ENCODE measurements at places on chromosomes 7 and 10. TPM values are rescaled to one million over a fixed set of nuclear protein-coding genes. Genes with fewer than 3 reads are reported as not detected.

- no peak overlapping the region for H3K4me3 ChIP-seq
- no peaks in the 10 kb centered on the region for H3K4me1 ChIP-seq
- no peak overlapping the region for H3K27ac ChIP-seq
- H3K36me3 ChIP-seq: no peaks in the 10 kb centered on the region
Measured at GRCh38 chr10:63297941-63298340, 164.8 kb downstream of the NRBF2 start.

DNA sequence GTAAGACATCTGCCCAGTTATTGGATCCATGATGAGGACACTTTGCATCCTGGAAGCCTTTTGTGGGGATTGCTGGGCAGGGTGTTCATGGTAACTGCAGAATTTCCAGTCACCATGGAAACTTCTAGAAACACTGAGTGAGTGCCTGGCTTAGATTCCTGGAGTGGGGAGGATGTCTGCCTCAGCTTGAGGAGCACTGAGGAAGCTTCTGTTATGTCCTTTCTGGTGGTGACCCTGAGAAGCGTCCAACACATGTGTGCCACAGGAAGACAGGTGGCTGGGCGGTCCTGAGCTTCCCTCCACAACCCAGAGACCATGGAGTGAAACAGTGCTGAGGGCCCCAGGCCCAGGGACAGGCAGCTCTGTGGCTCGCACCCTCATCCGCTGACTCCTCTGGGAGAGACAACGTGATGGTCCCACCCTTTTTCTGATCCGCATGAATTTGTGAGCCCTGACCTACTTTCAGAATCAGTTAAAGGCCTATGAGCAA, 191.8 kb upstream of the CXCL12 start:
- H3K4me1 ChIP-seq: peaks cover 33% of the 10 kb centered on the region
- no peak overlapping the region for H3K27ac ChIP-seq
- H3K27me3 ChIP-seq: no peaks in the 10 kb centered on the region
- H3K4me3 ChIP-seq: no peak overlapping the region

- peak; percentile 43 for DNase-seq
- no peak overlapping the region for H3K4me3 ChIP-seq
- H3K27me3 ChIP-seq: no peaks in the 10 kb centered on the region
- H3K36me3 ChIP-seq: no peaks in the 10 kb centered on the region
- peaks cover 13% of the 10 kb centered on the region for H3K4me1 ChIP-seq
Measured at GRCh38 chr7:30164567-30164966, 29.8 kb downstream of the MTURN start.

DNA sequence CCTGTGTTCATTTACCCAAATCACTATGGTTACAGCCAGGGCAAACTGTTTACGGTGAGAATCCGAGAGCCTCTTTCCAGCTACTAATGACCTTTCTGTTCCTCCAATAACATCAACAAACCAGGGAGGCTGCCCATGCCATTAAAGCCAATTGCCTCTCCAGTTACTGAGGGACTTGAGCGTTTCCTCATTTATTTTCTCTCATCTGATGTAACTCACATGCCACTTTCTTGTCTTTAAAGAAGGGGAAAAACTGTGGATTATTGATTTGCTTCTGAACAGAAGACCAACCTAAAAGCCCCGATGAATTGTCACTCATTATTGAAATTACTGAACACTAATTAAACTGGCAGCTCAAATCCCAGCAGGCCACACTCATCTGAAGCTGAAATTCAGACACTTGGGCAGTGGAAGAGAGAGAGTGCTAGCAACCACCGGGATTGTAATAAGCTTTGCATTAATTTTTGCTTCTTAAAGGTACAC, 595.8 kb upstream of the MKI67 start:
- H3K4me3 ChIP-seq: no peak overlapping the region
- H3K27ac ChIP-seq: no peak overlapping the region
- H3K4me1 ChIP-seq: no peaks in the 10 kb centered on the region
- DNase-seq: no peak
- no peaks in the 10 kb centered on the region for H3K27me3 ChIP-seq

DNA sequence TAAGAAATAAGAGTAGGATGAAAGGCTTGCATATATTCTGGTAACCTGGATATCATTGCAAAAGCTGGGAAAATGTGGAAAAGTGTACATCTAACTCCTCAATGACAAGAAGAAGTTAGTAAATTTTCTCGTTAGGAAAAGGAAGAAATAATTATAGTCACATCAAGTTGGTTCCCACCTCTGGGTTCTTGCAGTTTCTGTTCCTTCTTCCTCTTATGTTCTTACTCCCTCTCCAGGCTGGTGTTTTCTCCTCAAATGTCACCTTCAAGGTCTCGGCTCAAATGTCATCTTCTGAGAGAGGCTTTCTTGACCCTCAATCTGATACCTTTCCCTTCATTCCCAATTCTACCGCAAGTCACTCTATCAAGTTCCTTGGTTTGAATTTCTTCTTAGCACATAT, 64.4 kb downstream of the ENTPD1 start:
- no peaks in the 10 kb centered on the region for H3K27me3 ChIP-seq
- no peaks in the 10 kb centered on the region for H3K4me1 ChIP-seq
- no peak overlapping the region for H3K4me3 ChIP-seq
- no peaks in the 10 kb centered on the region for H3K36me3 ChIP-seq

GRCh38 chr7:143003393-143004051, 23.4 kb downstream of the OR9A2 start:
- H3K4me1 ChIP-seq: peaks cover 6% of the 10 kb centered on the region
- peak; percentile 16 for DNase-seq
- no peaks in the 10 kb centered on the region for H3K27me3 ChIP-seq
- H3K36me3 ChIP-seq: no peaks in the 10 kb centered on the region

DNA sequence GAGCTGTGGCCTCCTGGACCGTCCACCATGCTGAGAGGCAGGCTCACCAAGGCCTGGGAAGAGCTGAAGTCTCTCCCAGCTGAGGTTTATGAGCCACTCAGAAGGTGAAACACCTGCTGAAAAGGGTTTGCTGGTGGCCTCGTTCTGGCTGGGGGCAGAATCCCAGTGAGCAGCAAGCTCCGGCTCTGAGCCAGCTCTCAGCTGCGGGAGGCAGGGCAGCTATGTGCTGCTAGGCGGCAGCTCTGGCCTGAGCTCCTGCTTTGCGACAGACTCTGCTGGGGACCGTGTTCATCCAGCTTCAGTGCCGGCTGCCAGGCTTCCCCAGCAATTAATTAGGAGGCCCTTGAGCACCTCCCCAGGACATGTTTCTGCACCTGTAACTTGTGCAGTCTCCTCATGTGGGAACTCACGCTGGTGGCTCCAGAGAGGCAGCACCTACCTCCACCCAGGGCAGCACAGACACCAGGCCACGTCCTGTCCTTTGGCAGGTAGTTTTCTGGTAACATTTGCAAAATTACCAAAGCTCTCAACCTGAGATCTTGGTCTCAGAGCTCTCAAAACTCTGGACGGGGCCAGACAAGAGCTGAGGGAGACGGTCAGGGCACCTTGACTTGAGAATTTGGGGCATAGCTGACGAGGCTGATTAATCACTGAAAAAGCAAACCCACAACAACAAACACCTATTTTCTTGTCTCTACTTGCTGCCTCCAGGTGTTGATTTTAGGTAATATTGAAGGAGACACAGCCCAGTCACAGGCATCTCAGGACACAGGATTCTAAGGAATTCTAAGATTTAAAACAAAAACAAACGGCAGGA, 185.0 kb downstream of the TCERG1L start:
- H3K27me3 ChIP-seq: peaks cover 3% of the 10 kb centered on the region
- no peak overlapping the region for H3K27ac ChIP-seq
- DNase-seq: no peak
- H3K4me3 ChIP-seq: no peak overlapping the region

GRCh38 chr10:13973742-13974141, 357.0 kb downstream of the FRMD4A start:
- no peaks in the 10 kb centered on the region for H3K4me1 ChIP-seq
- DNase-seq: no peak
- no peak overlapping the region for H3K4me3 ChIP-seq
- H3K27me3 ChIP-seq: peaks cover 4% of the 10 kb centered on the region
- H3K27ac ChIP-seq: no peak overlapping the region

The BMPER gene
- total RNA-seq: not detected

DNA sequence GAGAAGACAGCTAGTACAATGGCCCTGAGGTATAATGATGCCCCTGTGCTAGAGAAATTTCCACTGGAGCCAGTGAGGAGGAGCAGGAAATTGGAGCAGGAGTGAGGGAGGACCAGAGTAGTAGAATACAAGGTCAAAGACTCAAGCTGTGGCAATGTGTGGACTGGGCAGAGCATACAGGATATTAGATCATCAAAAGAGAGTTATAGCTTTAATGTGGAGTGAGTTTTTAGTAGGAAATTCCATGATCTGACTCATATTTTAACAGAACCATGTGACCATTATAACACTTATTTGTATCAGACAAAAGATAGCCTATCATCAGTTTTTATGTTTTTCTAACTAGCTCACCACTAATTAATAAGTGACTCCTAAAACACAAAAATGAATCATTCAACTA, 154.1 kb downstream of the DGKB start:
- no peaks in the 10 kb centered on the region for H3K27me3 ChIP-seq
- H3K4me1 ChIP-seq: no peaks in the 10 kb centered on the region
- no peak overlapping the region for H3K27ac ChIP-seq
- DNase-seq: no peak
- H3K36me3 ChIP-seq: no peaks in the 10 kb centered on the region
- H3K4me3 ChIP-seq: no peak overlapping the region

- no peaks in the 10 kb centered on the region for H3K36me3 ChIP-seq
- no peaks in the 10 kb centered on the region for H3K27me3 ChIP-seq
- H3K4me1 ChIP-seq: no peaks in the 10 kb centered on the region
- no peak overlapping the region for H3K4me3 ChIP-seq
- DNase-seq: no peak
Measured at GRCh38 chr7:121879544-121879943, 6.6 kb downstream of the PTPRZ1 start.

- H3K4me1 ChIP-seq: peaks cover 24% of the 10 kb centered on the region
- no peak overlapping the region for H3K4me3 ChIP-seq
- H3K27ac ChIP-seq: no peak overlapping the region
- H3K27me3 ChIP-seq: no peaks in the 10 kb centered on the region
- DNase-seq: no peak
- H3K36me3 ChIP-seq: no peaks in the 10 kb centered on the region
Measured at GRCh38 chr7:26105236-26105635, 46.8 kb upstream of the NFE2L3 start.

DNA sequence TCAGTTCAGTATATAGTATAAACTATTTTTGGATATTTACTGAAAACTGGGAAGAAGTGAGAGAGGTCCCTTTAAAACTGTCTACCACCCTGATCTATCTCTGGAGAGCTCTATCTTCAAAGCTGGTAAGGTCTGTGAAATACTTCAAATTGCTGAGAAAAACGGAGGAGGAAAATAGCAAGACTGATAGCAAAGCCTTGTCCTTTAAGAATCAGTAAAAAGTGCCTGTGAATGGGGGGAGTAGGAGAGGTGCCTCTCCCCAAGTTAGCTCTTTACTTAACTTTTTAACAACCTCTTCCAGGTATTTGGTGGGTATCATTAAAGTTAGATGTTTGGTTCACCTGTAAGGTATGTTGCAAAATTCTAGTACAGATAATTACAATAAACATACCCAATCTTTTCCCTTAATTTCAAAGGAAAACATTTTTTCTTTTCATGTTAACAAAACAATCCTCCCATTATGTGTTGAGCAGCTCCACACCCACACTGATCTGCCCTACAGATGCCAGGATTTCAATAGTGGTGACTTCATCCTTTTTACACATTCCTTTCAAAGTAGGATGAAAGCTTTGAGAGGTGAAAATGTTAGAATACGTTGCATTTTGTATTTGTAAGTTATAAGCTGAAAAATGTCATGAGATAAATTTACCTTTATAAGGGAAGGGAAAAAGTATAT, 149.2 kb downstream of the CRPPA start:
- no peaks in the 10 kb centered on the region for H3K36me3 ChIP-seq
- H3K27ac ChIP-seq: no peak overlapping the region
- no peak overlapping the region for H3K4me3 ChIP-seq
- no peaks in the 10 kb centered on the region for H3K4me1 ChIP-seq
- H3K27me3 ChIP-seq: no peaks in the 10 kb centered on the region

The SPDYE5 gene
- 0.20 TPM for total RNA-seq

GRCh38 chr7:86747698-86748097, 104.0 kb downstream of the GRM3 start:
- no peaks in the 10 kb centered on the region for H3K36me3 ChIP-seq
- no peak for DNase-seq
- H3K27ac ChIP-seq: no peak overlapping the region
- no peaks in the 10 kb centered on the region for H3K4me1 ChIP-seq
- no peak overlapping the region for H3K4me3 ChIP-seq

- no peak overlapping the region for H3K4me3 ChIP-seq
- DNase-seq: no peak
- H3K27ac ChIP-seq: no peak overlapping the region
- no peaks in the 10 kb centered on the region for H3K36me3 ChIP-seq
Measured at GRCh38 chr7:4065190-4065589, 616.9 kb upstream of the FOXK1 start.

DNA sequence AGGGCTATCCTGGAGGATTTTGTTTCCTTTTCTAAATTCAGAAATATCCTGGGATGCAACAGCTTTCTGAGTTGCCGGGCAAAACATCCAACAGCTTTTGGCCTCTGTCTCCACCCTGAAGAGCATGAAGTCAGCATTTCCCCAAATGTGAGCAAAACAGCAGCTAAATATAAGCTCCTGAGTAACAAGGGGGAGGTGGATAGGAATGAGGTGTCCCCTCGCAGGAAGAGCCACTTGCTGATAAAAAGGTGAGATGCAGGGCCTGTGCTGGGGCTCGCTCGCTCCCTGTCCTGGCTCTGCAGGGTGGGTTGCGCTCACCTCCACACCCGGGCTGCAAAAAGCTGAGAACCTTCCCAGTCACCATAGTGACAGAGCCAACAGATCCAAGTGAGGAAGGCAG, 264.3 kb downstream of the ZEB1 start:
- H3K4me3 ChIP-seq: no peak overlapping the region
- H3K36me3 ChIP-seq: no peaks in the 10 kb centered on the region
- DNase-seq: no peak
- peaks cover 5% of the 10 kb centered on the region for H3K4me1 ChIP-seq
- H3K27me3 ChIP-seq: peaks cover 12% of the 10 kb centered on the region

The TYSND1 gene
- total RNA-seq: 12.6 TPM

The HOXA13 gene
- not detected for total RNA-seq

DNA sequence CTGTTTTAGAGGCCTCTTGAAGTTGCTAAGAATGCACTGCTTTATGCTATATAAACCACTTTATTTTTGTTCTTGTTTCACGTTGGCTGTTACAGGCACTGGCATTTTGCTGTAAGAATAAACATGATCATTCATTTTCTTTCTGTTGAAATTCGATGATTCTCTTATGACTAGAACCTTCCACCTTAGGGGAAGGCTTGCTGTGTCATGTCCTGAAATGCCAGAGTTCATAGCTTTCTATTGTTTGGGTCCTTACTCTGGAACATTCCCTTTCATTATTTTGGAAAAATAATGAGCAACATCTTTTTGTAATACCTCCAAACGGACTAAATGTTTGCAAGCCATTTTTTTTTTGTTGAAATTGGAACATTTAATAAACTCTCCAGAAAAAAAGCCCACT, 495.1 kb upstream of the POT1 start:
- no peaks in the 10 kb centered on the region for H3K4me1 ChIP-seq
- DNase-seq: no peak
- no peaks in the 10 kb centered on the region for H3K27me3 ChIP-seq
- H3K36me3 ChIP-seq: no peaks in the 10 kb centered on the region
- no peak overlapping the region for H3K4me3 ChIP-seq

- H3K27me3 ChIP-seq: no peaks in the 10 kb centered on the region
- DNase-seq: no peak
- H3K27ac ChIP-seq: no peak overlapping the region
- no peaks in the 10 kb centered on the region for H3K36me3 ChIP-seq
Measured at GRCh38 chr7:140611641-140612040, 29.0 kb downstream of the DENND2A start.

GRCh38 chr10:128526791-128527375, 400.7 kb upstream of the MKI67 start:
- no peak overlapping the region for H3K27ac ChIP-seq
- H3K4me1 ChIP-seq: no peaks in the 10 kb centered on the region
- DNase-seq: no peak
- peaks cover under 1% of the 10 kb centered on the region for H3K27me3 ChIP-seq
- no peaks in the 10 kb centered on the region for H3K36me3 ChIP-seq

Data from CD4-positive, alpha-beta T cell (primary cell).